ENCODE measurements at places on chromosomes 4 and X. TPM values are rescaled to one million over a fixed set of nuclear protein-coding genes. Genes with fewer than 3 reads are reported as not detected.

- DNase-seq, result no peak
These were observed at the start of gene CXCL8 for GRCh38 chr4:73740353-73740778. Gene CXCL8, plus strand, starts transcription at chr4:73740569. Its CDS starts 90 bp downstream, at chr4:73740659.

DNA sequence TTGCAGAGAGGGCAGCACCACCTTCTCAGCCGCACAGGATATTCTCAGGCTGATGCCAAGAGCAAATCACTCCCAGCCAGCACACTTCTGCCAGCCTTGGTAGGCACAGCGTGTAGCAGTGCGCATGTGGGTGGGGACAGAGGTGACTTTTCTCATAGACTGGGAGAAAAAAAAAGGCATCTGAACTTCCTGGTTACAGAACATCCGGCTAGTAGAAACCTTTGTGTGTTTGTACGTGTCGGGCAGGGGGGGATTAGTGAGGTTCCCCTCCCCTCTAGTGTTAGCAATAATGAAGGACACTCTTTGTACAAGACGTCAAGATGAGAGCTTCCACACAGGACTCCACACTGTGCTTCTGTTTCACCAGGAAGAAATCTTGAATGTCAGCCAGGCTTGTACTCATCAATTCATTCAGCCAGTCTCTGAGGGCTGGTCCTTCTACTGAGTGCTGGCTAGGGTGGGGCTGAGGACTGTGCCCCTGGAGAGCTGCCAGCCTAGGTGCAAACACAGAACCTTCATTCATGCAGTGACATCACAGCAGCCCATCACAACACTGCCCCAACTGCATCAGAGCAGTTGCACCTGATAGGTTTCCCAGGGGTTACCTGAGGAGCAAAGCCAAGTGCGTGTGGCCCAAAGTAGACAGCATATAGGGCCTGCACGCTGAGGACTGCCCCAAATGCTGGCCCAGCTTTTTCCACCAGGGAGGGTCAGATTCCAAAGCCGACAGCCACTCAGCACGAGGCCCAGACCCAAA, 34.7 kb downstream of the SLC25A5 start:
- no peak for DNase-seq

DNA sequence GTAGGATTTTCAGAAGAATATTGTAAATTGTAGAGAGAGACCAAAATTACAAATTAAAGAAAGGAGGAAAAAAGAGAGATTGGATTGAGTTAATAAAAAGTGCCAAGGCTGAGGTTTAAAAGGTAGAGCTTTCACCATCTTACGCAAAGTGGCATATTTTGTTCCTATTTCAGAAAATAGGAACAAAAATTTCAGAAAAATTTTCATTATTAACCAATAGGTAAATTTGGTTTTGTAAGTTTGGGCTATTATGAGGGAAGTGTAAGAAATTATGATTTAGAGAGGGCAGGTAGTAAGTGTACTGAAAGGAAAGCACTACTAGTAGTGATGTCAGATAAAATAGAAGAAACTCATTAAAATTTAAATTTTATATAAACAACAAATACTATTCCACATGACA, 479.7 kb downstream of the ACTRT1 start:
- no peak for DNase-seq

DNA sequence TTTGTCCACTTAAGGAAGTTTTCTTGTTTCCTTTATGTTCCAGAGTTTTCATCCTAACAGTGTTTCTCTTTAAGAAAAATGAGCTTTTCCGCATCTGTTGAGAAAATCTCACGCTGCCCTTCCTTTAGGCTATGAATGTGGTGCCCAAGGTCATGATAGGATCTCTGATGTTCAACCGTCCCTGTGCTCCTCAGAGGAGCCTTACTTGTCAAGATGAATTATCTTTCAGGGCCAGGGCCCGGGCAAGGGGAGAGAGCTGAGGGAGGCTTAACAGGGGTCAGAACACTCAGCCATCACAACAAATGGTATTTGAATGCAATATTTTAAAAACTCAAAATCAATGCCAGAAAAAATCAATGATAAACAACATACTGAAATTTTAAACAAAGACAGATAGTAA, 6.2 kb upstream of the NELFA start:
- DNase-seq, result no peak

Gene RAB33A
- total RNA-seq, result 36.5 TPM

DNA sequence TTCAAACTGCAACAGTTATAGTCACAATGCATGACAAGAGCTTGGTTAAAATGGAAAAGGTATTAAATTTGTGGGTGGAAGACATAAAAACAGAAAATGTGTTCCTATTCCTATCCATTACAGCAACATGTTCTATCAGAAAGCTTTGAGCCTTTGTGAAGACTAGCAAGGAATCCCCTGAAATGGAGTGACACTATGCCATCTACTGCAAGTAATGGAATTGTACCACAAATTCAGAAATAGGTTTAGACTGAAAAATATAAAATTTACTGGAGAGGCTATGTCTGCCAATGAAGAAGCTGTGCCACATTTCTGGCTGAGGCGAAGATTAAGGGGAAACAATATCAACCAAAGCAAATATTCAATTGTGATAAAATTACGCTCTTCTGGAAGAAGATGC, 247.9 kb downstream of the ADAM29 start:
- DNase-seq, result no peak

- no peak for DNase-seq
These were observed 584 bp upstream of the TMEM165 start for GRCh38 chr4:55395218-55395528.

DNA sequence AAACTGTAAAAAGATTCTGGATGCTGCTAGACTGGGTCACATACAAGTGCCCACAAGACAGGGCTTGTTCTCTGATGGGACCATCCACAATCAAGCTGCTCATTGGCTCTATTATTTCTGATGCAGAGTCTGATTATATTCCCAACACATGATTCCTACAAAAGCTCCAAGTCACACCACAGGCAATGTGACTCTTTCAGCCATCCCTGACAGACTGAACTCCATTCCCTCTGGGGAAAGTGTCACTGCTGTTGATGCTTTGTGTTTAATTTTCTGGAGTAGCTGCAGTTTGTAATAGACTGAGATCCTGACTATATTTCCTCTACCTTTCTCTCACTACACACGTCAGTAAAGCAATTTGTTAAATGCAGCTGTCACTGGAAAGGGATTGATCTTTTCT, 55.4 kb upstream of the BCLAF3 start:
- no peak for DNase-seq

GRCh38 chr4:39026096-39026495, 6.1 kb downstream of the TMEM156 start:
- no peak for DNase-seq

GRCh38 chr4:79964400-79965211, 108.4 kb downstream of the ANTXR2 start:
- DNase-seq, result no peak

- DNase-seq, result no peak
These were observed 101.1 kb downstream of the NAA11 start for GRCh38 chr4:79224777-79225104.

Gene MGARP
- 1.2 TPM for total RNA-seq

GRCh38 chr4:25439918-25440477, 62.9 kb downstream of the ANAPC4 start:
- peak; percentile 29 for DNase-seq

GRCh38 chr4:17336069-17336468, 175.8 kb downstream of the QDPR start:
- DNase-seq, result no peak

GRCh38 chr4:60384516-60384915, 815.6 kb upstream of the ADGRL3 start:
- no peak for DNase-seq

DNA sequence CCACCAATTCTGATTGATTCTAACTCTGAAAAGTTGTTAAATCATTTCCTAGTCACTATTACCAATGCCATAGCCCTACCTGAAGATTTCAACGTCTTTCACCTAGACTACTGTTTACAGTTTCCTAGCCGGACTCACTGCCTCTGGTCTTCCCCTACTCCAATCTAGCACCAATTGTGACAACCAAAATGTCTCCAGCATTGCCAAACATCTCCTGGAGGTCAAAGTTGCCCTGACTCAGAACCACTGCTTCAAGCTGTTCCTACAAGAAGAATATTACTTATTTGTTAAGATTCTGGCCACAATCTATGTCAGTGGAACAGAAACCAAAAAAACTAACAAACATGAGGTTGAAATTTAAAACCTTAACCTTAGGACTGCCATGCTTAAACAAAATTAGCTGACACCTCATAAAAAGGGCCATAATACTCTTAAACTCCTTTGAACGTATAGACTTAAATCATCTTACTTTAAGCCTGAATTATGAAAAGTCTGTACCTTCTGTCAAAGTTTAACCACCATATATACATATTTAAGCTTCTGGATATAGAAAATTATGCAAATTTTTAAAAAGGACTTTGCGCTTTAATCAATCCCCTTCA, 2.1 kb downstream of the PDS5A start:
- DNase-seq, result no peak

DNA sequence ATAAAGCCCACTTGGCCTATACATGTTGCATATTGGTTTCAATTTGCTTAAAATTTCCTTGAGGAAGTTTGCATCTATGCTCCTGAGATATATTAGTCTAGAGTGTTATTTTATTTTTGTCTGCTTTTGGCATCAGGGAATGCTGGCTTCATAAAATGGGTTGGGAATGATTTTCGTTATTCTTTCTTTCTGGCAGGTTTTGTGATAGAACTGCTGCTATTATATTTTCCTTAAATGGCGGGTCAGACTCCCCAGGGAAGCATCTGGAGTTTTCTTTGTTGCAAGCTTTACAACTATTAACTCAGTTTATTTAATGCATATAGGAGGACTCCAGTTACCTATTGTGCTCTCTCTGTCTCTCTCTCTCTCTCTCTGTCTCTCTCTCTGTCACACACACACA, 82.0 kb upstream of the WDR17 start:
- DNase-seq, result no peak

Gene SPRY1
- total RNA-seq, result 12.9 TPM
